Chondrocyte (in vitro differentiated cells): ENCODE measurements at places on chromosomes 2 and 18.

- H3K4me3 ChIP-seq: no peak overlapping the region
- no peaks in the 10 kb centered on the region for H3K4me1 ChIP-seq
- peaks cover 3% of the 10 kb centered on the region for H3K27me3 ChIP-seq
- no peaks in the 10 kb centered on the region for H3K36me3 ChIP-seq
- H3K27ac ChIP-seq: no peak overlapping the region
These were observed 100.9 kb downstream of the DPP10 start for GRCh38 chr2:114543236-114543766.

DNA sequence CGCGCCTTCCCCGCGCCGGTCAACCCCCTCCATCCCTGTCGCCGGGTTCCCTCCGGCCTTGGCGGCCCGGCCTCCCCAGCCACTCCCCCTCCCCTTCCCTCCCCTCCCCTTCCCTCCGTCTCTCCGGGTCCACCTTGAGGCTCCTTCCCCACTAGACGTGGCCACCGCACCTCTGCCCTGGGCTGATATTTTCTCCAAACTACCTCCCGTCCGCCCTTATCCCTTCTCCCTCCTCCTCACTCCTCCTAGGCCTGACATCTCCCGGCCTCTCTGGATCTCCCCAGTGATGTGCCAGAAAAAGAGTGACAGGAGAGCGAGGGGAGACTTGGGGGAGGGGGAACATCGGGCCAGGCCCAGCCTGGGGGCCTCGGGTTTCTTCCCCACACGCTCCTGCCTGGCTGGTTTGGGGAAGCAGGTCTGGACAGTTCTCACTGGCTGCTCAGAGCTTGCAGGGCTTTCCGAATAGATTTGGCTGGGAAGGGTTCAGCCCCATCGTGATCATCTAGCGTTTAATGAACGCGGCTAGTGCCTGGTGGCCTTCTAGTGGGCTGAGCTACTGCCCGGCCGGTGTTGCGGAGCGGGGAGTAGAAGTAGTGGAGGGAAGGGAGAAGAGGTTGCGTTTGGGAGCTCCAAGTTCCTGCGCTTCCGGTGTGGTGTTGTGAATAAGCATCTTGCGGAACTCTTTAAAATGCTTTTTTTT, 641 bp downstream of the MAPRE3 start:
- peak overlapping the region; percentile 70 for H3K27ac ChIP-seq
- H3K4me3 ChIP-seq: peak overlapping the region; percentile 81
- no peaks in the 10 kb centered on the region for H3K36me3 ChIP-seq

DNA sequence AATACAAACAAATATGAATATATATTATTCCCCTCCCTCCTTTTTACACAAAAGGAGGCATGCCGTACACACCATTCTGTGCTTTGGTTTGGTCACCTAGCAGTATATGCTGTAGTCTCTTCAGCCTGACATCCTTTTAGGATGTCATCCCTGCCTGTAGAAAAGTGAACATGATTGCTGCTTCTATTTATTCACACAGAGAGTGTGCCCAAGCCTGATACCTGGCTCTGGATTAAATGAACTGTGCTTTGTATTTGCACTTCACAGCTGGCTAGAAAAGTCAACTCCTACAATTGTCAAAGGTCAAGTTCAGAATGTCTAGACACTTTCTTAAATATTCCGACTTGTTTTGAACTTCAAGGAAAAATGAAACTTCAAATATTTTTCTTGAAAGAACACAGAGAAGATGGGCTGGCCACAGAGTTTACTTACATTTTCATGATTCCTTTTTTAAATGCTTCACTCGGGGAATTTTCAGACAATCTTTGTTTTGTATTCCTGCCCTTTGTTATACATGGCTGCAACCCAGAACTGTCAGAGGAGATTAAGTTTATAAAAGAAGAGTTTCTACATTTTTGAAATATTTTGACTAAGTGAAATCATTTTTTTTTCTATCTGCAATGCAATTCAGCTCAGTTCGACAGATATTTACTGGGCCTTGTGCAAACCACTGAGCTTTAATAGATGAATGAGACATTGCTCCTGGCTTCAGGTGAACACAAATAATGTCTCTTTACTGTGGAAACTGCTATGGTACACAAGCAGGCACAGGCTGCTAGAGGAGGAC, 33.5 kb downstream of the DAPL1 start:
- H3K27ac ChIP-seq: peak overlapping the region; percentile 49
- no peak overlapping the region for H3K4me3 ChIP-seq
- peaks cover 47% of the 10 kb centered on the region for H3K4me1 ChIP-seq

DNA sequence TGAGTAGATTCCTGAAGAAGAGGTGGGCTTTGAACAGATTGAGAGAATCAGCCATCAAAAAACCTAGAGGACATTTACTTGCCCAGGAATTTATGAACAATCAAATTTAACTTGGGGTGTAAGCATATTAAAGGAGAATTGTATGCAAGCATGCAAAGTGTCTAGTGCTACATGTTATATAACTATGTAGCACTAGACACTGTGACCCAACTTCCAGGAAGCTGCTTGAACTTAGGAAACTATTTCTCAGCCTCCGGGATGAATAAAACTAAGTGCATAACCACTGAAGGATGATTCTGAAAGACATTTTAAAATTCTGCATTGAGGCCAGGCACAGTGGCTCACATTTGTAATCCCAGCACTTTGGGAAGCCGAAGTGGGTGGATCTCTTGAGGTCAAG, 12.4 kb downstream of the MFF start:
- DNase-seq: no peak
- H3K4me3 ChIP-seq: no peak overlapping the region
- H3K27me3 ChIP-seq: no peaks in the 10 kb centered on the region
- H3K4me1 ChIP-seq: no peaks in the 10 kb centered on the region
- peaks cover 21% of the 10 kb centered on the region for H3K36me3 ChIP-seq

DNA sequence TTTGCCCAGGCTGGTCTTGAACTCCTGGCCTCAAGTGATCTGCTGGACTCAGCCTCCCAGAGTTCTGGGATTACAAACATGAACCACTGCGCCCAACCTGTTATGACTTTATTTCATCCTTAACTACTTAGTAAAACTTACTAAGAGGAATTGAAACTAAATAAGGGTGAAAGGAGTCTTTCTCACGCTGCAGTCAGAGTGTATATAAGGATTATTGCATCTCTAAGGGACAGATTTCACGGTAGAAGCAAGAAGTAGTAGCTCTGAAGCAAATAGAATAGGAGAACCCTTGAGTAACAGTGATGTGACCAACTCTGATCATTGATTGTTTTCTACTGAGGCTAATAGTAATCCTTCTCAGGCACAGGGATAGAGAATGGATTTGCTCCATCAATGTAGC, 960.1 kb downstream of the CPS1 start:
- H3K27me3 ChIP-seq: no peaks in the 10 kb centered on the region
- no peaks in the 10 kb centered on the region for H3K36me3 ChIP-seq
- H3K4me1 ChIP-seq: no peaks in the 10 kb centered on the region
- H3K4me3 ChIP-seq: no peak overlapping the region
- DNase-seq: no peak
